ENCODE measurements at places on chromosomes 7 and 10.

- DNase-seq = peak; percentile 5
These were observed 29.3 kb upstream of the YAE1 start for GRCh38 chr7:39536951-39537350.

- no peak for DNase-seq
These were observed 585.0 kb downstream of the AUTS2 start for GRCh38 chr7:70183278-70183677.

- DNase-seq = no peak
These were observed 21.4 kb upstream of the TFEC start for GRCh38 chr7:116052006-116052405.

DNA sequence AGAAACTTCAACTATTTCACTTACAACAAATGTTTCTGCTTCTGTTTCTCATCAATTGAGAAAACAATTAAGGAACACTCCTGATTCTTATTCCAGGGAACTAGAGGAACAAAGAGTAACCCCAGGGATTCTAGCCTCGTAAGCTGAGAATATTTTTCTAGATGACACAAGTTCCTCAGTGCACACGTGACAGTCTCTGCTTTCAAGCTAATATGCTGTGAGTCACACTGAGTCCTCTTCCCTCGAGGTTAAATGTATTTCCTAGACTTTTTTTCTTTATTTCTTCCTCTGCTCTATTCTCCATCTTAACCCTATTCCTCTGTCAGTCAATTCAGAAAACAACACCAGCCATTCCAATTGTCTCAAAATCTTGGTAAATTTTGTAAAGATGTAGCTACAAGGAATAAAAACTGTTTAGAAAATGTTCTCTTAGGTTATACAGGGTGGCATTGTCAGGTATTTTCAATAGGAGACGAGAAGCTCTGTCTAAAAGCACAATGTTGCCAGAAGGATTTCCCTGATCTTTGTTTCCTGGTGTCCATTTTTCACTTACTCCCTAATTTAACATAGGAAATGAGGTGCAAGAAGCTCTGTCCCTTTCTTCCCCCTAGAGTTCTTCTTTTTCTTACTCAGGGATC lies 5.8 kb upstream of the C1GALT1 start:
- DNase-seq = peak; percentile 63

DNA sequence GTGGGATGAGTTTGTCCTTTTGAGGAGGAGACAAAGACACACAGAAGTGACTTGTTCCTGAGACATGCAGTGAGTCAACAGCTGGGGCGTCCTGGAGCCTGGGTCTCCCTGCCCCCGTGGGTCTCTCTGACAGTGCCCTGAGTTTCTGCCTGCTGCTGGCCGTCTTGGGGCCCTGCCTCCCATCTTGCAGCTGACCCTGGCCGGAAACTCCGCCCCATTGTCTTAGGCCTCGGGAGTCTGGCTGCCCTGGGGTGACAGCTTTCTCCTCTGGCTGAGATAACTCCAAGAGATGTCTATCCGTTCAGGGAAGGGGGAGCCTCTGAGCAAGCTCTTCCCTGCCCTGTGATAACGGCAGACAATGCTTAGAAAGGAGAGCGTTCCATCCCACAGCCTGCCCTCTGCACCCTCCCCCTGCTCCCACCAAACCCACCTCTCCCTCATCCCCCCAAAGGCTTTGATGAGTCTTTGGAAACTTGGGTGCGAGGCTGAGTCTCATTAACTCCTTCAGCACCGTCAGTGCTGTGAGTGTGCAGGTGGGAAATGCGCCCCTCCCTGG lies 69.5 kb upstream of the PODXL start:
- DNase-seq = no peak

GRCh38 chr7:38775506-38776175 lies 133.3 kb downstream of the VPS41 start:
- no peak for DNase-seq

- DNase-seq = no peak
These were observed 155.2 kb downstream of the ARID5B start for GRCh38 chr10:62056698-62057097.

DNA sequence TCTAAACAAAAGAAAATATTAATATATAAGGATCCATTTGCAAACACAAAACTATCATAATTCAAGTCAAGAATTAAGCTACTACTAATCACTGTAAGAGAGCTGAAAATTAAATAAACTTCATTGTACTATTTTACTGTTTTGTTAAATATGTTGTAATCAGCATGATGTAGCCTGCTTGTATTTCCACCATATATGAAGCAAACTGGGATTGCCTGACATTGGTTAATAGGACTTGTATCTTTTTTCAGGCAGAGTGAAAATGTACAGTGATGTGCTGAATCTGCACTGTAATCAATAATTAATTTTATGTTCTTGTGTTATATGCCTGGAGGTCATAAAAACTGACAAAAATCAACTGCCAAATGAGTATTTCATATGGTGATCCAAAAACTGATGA lies 25.4 kb downstream of the TRDMT1 start:
- DNase-seq = no peak

DNA sequence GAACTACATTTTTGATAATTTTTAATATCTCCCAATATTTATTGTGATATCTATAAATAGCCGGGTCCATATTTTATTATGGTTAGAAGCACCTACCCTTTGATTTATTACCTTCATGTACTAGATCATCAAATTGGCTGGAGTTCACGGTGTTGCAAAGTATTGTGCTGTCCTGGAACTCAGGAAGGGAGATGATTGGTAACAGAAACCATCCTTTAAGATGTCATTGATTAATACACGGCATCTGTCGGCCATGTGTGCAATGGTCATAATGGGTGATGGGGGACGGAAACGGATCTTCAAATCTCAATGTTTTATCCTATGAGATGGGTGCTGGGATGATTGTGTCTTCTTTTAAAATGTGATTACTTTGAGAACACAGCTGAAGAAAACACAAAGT lies 157.0 kb downstream of the NEBL start:
- DNase-seq = no peak

DNA sequence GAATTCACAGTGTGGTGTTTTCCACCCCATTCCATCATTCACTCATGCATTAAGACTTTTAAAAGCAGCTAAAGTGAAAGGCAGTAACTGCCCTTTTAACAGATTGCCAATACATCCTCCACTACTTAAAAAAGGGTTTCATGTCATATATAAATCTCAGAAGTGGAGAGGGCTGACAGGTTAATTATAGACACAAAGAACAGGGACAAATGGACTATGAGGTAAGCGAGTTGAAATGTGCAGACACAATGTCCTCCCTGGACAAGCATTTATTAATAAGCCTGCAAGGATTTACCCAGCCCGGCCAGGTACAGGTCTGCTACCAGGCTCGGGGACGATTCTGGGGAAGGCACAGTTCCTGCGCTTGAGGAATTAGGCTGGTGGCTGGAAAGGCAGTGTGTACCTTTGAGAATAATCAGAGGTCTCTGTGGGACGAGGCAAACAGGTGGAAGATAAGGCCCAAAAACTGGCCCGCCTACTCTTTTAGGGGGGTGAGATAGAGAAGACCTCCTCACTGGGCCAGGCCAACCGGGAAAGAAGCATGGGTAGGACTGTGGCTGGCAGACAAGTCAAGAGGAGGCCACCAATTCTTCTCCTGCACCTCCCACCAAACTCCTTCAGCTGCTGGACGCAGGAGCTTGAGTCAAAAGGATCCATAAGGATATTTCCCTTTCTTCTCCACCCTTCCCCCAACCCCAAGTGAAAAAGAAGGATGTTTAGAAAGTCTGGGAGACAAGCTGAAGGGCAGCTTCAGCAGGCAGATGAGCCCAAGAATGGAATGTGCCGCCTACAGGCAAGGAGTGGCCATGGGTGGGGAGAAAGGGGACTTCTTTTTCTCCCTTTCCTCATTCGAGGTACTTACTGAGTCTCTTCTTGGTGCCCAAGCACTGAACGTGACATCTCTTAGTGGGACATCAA lies 1.5 kb downstream of the PDLIM1 start:
- no peak for DNase-seq

DNA sequence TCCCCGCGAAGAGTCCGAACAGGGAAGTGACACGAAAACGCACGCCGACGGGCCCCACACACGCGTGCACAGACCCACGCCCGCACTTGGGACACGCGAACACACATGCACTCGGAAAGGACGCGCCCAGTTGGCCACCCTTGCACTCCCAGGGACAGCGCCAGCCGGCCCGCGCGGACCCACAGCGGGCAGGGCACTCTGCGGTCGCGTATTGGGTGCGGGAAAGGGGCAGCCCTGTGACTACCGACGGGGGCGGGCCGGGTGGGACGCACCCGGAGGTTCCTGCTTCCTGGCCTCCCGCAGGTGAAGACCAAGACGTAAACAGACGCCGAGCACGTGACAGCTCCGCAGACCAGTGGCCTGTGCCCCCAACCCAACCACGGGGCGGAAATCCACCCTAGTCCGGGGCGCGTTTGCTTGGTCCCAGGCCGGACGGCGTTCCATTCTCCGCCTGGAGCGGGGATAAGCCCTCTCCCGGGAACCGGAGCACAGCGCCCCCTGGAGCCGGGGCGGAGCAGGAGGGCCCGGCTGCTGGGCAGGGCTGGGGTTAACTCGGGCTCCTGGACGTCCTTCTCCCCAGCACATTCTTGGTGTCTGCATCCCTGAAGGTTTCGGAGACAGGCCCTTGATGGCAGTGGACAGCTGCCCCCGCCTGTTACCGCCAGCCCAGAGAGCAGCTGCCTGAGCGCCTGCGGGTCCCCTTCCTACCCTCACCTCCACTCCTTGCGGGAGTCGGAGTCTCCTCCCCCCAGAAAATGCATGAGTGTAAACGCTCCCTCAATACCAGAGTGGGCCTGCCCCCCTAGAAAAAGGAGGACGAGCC lies 2.0 kb upstream of the LZTS2 start:
- DNase-seq = no peak

GRCh38 chr7:13797545-13797944 lies 191.9 kb downstream of the ETV1 start:
- no peak for DNase-seq

DNA sequence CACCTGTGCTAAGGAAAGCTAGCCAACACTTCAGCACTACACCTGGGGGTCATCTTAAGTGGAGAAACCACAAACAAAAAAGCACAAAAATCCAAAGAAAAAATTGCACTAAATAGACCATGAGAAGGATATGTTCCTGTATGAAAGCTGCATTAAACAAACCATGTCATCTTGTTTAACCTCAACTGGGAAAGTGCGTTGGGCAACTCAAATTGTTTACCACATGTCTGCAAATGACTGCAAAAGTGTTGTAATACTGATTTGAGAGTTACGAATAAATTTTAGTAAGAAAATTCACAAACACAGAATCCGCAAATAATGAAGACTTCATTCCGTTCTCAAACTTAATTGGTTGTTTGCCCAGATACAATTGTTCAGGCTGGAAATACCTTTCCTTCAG lies 111.9 kb upstream of the EGFR start:
- no peak for DNase-seq

DNA sequence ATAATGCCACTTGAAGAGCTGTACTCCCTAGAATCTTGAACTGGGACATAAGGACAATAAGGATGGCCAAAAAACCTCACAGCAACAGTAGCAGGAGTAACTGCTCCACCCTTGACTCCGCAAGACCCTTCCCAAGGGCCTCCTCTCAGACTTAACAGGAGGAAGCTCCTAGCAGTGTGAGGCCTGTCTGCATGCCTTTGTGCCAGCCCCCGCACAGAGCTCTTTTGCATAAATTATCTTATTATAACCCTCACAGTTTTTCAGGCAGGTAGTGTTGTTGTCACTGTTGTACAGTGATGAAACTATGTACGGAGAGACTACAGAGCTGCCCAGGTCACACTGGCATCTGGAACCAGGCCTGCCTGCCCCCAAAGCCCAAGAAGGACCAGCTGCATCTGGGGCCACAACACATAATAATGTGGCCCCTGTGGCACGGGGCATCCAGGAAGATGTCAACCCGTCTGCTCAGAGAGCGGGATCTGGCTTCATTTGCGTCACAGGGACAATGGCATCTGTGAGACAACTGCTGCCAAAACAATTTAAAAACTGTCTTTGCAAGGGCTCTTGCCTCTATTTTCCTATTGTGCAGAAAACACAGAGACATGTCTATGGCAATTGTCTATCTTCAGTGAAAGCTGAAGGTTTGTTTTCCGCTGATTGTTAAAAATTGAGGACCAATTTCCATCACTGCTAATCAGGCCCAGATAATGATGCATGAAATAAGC lies 249.3 kb upstream of the GRB10 start:
- no peak for DNase-seq

DNA sequence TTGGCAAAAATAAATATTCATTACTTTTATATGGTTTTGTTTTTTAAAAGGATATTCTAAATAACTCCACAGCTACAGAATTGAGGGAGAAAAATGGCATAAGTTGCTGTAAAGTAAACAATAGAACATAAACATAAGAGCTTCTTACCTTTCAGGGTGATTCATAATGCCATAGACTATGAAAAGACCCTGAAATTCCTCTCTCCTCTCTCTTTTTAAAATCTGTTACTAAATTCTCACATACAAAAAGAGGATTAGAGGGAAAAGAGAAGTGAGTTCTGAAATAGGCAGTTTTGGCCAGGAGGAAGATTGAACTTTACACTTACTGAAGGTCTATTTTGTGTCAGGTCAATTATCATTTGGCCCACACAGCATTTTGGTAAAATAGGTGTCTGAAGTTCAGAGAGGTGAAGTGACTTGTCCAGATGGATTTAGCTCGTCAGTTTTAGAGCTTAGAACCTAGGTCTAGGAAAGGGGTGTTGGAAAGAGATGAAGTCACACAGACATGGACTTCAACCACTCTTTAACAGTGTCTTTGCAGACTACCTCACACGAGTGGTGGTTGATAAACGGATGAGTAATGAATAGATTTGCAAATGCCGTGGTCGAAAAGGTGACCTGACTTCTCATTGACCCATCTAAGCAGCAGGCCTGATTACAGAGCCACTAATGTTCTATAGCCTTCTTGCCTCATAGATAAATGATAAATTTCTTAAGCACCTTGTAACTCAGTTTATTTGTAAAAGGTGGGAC lies 190.6 kb upstream of the CCDC6 start:
- no peak for DNase-seq

DNA sequence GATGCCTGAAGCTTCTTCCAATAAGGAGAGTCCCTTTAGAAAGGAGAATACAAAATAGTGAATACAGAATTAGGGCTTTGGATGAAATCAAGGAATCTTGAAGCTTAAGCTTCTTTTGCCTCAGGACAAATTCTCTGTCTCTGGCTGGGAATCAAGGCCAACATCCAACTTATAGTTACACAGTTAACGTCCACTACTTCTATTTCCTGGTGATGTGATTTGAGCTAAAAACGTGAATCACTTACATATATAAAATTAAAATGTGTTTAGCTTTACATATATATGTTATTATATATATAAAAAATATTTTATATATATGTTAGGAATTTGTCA lies 11.4 kb upstream of the INPP5F start:
- DNase-seq = no peak

DNA sequence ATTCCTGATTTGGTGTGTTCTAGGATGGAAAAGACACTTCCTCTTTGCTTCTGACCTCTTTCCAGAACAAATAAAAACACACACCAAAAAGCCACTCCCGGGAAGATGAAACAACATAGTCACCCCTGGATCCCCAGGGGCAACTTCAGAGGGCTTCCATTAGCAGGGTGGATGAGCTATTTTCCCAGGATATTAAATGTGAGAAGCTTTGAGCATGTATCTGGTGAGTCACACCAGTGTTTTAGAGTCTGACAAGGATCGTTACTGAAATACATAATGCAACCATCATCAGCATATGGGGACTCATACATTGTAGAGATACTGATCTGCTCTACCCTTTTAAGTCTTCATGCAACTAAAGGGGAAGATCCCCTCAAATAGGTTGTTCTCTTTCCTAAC lies 115.5 kb upstream of the ZNF438 start:
- no peak for DNase-seq
